Vagina (tissue), 2 donors: ENCODE measurements at places on chromosomes 5 and 9. TPM values are rescaled to one million over a fixed set of nuclear protein-coding genes. Genes with fewer than 3 reads are reported as not detected.

The ZMYND19 gene
- 10.3 TPM for total RNA-seq

The BTNL8 gene
- not detected for total RNA-seq

The OTP gene
- total RNA-seq, result not detected

The MLANA gene
- not detected for total RNA-seq

The GLRX gene
- 63.3 TPM for total RNA-seq

The ST8SIA4 gene
- 4.2 TPM for total RNA-seq

The CRB2 gene
- total RNA-seq, result not detected

The PCDHA9 gene
- total RNA-seq, result 0.25 TPM

The HSPA4 gene
- total RNA-seq, result 37.6 TPM

The OR1Q1 gene
- not detected for total RNA-seq

The SLC6A7 gene
- 0.25 TPM for total RNA-seq

The UGT3A2 gene
- not detected for total RNA-seq

The SEMA5A gene
- total RNA-seq, result 9.3 TPM

The PRDM9 gene
- total RNA-seq, result not detected

The PTGES gene
- total RNA-seq, result 18.9 TPM
